ENCODE measurements at places on chromosomes 2 and 18.

GRCh38 chr2:237354892-237355291 is 59.1 kb downstream of the COL6A3 start:
- DNase-seq: no peak

DNA sequence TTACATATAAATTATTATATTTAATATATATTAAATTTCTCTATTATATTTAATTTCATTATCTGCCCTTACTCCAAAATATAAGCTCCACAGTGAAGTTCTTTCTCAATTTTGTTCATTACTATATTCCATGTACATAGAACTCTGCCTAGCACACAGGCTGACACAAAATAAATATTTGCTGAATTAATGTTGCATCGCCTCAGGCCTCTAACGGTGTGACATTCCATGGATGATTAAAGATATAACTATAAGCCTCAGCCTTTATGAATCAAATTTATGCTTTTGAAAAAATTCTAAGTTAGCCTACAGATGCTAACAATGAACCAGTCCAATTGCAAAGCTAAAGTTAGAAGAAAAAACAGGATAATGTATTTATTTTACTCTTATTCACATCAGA is 1337.2 kb upstream of the NRXN1 start:
- no peak for DNase-seq

DNA sequence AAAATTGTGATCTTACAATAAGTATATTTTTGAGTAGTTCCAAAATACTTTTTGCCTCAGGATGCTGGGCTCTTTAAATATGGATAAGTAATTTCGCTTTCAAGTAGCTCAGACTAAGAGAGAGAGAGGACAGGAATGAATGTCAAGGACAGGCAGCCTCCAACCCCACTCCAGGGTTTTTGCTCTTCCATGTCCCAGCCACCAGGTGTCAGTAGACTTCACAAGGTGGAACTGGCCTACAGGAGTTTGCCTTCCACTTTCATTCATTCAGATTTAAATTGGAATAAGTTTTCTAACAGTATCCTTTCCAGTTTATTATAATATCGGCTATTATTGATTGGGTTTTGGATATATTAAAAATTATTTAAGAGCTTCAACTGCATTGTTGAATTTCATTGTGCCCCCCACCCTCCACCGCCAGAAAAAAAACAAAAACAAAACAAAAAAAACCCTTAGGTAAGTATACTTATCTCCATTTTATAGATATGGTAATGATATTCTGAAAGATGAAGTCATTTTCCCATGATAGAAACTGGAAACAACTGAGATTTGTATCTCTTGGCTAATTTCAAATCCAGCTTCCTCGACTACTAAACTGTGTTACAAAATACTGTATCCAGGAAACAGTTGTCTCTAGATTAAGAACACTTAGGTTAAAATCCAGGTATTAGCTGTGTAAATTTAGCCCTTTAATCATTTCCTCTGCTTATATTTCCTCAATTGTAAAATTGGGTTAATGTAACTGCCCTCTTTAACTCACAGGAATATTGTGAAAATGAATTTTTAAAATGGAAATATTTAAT is 793.1 kb downstream of the ERBB4 start:
- DNase-seq: no peak

DNA sequence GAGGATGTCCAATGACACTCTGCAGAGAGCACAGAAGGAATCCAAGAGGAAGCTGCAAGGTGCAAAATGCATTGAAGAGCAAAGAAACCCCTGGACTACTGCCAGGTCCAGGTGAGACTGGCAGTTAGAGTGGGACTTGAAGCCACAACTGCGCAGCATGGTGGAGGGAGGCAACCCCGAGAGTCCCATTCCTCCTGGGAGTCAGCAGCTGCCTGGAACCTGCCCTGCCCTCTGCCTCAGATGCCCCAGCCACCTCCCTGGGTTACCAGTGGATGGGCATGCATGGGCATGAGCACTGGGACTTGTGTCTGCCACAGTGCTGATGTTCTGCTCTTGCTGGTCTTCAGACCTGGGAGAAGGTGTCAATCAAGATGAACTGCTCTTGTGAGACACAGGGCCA is 43.2 kb downstream of the ANKMY1 start:
- DNase-seq: no peak

GRCh38 chr2:174112073-174112472 is 136.3 kb downstream of the OLA1 start:
- DNase-seq: no peak

- DNase-seq: no peak
Observed at GRCh38 chr2:232457121-232458011, 1.4 kb downstream of the ALPI start.

GRCh38 chr18:43271593-43272432 is 5.5 kb downstream of the SYT4 start:
- no peak for DNase-seq

DNA sequence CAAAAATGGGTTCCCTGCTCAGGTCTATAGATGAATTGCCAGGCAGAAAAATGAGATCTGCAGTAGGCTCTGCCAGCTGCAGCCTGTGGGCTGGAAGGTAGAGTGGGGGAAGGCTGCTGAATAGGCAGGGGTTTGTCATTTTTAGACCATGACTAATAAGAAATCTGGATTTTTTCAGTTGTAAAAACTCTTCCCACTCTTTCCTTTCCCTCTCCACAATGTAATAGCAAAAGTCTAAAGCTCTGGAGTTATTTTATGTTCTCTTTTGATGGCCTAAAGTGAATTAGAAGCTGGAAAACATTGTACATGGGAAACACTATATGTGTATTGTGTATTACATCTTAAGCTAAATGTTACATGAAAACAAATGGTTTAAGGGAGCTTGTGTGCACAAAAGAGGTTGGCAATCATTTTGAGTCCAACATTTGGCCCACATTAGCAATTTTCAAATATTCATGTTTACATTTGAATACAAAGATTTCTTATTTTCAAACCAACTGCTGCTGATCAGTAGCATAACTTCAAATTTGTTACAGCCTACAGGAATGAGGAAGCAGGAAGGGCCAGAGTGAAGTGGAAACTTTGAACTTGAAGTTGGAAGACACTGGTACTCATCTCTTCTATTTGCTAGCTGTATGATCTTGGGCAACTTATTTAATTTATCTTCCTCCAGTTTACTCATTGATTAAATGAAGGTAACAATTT is 407.1 kb downstream of the SLC4A3 start:
- DNase-seq: no peak

DNA sequence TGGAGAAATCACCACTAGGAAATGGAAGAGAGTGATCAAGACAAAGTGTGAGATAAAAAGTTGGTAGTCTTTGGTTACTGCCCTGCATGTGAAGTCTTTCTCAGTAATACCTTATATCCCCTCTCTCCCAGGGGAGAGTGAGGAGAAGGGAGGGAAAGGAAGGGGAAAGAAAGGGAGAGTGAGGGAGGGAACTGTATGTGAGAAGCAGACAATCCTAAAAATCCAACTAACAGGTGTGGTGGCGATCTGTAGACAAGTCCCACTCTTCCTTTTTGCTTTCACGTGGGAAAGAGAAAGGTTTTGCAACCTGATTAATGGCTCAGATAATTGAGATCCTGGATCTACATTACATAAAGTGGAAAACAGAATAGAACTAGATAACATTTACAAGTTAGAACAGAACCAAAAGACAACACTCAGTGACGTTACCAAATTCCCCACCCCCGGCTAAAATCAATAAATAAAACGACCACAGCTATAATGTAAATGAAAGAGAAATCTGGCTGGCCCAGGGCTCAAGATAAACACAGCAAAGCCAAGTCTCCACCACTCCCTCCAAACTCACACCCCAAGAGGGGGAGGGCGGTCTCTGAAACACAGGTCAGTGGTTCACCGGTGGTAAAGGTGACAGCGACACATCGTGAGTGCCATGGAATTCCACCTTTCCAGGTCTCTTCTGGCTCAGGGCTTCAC is 10.0 kb upstream of the APCDD1 start:
- no peak for DNase-seq

DNA sequence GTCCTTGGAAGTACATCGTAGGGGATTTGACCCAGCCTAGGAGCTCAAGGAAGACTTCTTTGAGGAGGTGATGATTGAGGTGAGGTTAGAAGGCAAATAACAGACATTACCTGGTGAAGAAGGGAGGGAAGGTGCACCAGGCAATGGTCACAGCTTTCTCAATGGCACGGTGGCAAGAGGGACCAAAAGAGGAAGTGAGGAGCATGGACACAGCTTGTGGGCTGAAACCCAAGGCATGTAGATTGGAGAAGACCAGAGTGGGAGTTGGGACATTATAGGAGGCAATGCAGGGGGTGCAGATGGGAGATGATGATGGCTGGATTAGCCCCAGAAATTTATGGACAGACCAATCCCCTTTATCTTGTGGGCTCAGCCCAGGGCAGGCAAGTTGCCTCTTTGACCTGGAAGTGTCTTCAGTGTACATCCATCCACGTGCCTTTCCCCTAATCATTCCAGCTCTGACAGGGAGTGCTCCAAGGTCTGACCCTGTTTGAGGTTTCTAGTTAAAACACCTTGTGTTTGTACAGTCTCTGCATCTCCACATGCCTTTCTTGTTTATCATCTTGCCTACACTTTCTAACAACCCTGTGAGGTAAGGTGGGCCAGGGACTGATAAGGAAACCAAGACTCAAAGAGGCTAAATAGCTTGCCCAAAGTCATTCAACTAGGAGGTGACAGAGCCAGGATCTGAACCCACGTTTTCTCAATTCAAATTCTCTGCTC is 59.1 kb downstream of the NRP2 start:
- no peak for DNase-seq
